ENCODE measurements at places on chromosomes 4 and X.

DNA sequence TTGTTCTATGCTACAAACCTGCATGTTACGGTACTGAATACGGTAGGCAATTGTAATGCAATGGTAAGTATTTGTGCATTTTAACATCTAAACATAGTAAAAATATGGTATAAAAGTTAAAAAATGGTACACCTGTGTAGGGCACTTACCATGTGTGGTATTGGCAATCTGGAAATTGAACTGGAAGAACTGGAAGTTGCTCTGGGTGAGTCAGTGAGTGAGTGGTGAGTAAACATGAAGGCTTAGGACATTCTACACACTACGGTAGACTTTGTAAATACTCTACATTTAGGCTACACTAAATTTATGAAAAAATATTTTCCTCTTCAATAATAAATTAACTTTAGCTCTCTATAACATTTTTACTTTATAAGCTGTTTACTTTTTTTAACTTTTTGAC, 78.9 kb downstream of the RRAGB start:
- DNase-seq: no peak

DNA sequence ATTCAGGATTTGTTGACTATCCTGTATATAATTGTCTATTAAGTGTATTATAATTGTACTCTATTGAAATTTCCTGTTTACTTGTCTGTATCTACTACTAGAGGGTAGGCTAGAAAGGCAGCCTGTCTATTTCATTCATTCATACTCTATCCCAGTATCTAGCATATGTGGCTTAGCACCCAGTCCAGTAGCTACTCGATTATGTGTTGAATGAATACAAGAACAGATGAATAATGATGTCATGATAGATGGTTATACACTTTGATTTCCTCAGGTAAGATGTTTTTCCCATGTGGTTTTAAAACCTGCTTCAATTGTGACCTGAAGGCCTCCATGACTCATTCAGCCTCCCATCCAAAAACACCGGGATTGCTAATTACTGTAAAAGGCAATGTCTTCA, 68.0 kb downstream of the IL21 start:
- no peak for DNase-seq

GRCh38 chrX:14554131-14554715, 24.9 kb downstream of the GLRA2 start:
- no peak for DNase-seq

DNA sequence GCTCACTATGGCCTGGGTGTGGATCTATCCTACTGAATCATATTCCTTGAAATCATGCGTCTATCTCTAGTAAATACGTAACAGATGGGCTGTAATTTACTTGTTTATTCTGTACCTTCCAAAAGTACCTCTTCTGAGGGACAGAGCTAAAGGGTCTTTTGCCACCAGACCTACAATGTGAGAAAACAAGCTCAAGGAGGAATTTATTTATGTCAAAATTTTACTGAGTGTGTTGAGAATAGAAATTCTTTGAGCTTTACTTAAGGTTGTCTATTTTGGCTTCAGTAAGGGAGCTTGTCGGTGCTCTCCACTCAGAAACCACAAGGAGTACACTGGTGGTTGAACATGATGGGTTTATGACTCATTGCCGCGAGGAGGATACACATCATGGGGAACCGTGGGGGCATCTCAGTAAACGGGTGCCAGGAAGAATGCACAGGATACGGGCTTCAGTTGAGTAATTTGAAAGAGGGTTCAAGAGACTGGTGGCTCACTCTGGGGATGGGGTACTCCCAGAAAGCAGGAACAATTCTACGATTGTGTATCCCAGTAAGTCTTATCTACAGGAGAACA, 3.0 kb downstream of the ANK2 start:
- peak; percentile 8 for DNase-seq

DNA sequence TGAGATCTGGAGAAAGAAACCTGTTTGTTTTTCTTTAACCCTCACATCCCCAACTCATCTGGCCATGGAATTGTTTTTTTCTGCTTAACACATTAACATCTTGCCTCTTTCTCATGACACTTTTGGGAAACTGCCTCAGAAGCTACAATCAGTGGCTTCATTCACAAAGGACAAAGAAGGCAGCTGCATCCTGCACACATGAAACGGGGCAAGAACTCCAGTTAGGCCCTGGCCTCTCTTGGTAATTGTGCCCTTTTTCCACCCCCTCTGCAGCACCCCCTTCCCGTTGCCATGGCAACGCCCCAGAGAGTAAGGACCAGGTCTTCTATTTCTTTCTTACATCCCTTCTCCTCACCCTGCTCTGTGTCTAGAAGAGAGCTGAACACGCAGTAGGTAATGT, 103.4 kb downstream of the PDGFRA start:
- no peak for DNase-seq

GRCh38 chr4:150385606-150386005, 196.3 kb upstream of the MAB21L2 start:
- no peak for DNase-seq
